ENCODE measurements at places on chromosomes 7 and 10.

DNA sequence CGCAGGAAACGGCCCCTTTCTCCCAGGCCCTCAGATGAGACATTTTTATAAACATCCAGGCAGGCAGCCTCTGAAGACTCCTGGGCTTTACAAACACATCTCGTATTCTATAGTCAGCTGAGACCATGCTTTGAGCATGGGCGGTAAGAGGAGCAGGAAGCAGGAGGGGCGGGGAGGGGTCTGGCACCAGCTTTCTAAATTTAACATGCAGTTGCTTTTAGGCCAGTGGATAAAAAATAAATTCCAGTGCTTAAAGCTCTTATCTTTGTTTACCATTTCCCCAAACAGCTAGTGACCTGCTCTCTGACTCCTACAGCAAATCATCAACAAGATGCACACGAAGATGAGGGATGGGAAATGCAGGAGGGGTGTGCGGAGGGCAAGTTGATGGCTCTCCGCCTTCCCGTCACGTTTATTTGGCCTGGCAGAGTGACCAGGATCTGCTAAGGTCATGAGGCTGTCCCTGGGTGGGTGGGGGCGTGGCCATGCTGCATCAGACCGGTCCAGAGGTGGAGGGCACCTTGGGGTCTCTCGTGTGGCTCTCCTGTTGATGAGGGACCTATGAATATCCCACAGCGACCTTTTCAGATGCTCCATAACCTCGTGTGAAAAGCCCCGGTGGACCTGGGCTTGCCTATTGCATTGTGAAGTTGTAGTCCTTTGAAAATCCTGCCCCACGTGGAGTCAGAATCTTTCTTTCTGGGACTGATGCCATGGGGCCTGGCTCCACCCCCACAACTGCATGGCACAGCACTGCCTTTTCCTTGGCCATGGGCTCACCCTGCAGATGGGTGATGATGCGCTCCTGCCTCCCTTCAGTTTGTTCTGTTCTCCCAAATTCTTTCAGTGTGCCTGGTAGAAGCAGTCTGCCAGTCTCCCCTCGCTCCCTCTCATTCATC is 67.5 kb downstream of the PARP12 start:
- DNase-seq, result no peak

DNA sequence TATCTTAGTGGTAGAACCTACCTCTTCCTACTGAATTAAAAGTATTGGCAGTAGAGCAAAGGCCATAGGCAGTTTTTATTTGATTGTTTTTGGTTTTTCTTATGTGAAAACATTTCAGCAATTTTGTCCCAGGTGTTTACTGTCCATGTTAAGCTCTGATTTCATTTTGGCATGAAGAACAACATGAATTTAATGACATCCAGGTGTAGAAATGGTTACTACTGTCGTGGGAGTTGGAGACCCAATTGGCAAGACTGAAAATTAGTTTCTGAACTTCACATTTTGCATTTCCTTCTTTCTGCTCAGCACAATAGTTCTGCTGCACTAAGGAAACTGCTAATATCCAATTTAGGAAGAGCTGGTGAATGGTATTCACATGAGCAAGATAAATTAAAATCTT is 38.0 kb upstream of the TMEM196 start:
- no peak for DNase-seq

- DNase-seq, result no peak
Observed at GRCh38 chr10:102726274-102726673, 11.8 kb downstream of the SFXN2 start.

DNA sequence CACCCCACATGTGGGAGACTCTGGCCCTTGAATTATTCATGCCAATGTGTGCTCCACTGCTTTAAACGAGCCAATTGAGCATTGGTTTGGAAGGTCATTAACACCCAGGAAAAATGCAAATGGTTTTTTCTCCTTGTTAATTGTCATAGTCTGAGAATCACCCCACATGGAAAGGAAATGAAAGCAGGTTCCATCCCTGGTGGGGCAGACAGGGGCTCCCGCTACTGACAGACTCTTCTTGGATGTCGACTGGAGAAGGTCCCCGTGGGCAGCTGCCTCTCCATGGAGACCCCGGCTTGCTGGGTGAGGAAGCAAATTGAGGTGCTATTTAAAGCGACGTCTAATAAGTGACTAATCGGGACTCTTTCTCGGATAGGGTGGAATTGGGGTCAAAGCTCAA is 32.0 kb upstream of the EN2 start:
- DNase-seq, result no peak

- DNase-seq, result no peak
Observed at GRCh38 chr7:59079-60016, 133.0 kb upstream of the FAM20C start.

- no peak for DNase-seq
Observed at GRCh38 chr10:125086691-125087090, 73.7 kb downstream of the CTBP2 start.

DNA sequence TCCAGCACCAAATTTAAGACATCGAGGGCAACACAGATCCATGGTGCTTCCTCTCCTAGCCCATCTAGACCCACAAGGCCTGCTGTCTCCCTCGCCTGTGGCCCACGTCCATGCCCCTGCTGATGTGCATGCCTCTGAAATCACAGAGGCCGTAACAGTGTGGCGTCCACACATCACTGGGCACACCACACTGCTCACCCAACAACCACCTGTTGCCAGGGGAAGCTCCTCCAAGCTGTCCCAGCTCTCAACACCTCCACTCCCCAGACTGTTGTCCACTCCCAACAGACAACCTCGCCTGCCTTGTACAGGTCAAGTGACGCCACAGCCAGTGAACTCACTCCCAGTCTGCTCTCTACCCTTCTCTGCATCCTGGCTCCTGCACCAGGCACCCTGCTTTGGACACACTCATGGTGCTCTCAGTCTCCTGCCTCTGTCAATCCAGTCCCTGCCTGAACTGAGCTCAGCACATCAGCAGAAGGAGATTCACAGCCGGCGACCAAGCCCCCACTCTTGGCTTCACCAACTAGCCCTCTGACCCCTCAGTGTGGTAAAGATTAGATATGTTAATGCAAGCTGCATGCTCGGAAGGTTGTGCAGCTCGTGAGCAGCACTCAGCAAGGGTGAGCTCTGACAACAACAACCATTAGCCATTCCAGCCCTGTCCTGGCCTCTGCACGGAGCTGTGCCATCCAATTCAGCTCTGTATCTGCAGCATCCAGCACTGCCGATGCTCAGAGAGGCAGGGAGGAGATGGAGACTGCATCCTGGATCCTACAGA is 197.0 kb downstream of the TNS3 start:
- DNase-seq, result no peak

DNA sequence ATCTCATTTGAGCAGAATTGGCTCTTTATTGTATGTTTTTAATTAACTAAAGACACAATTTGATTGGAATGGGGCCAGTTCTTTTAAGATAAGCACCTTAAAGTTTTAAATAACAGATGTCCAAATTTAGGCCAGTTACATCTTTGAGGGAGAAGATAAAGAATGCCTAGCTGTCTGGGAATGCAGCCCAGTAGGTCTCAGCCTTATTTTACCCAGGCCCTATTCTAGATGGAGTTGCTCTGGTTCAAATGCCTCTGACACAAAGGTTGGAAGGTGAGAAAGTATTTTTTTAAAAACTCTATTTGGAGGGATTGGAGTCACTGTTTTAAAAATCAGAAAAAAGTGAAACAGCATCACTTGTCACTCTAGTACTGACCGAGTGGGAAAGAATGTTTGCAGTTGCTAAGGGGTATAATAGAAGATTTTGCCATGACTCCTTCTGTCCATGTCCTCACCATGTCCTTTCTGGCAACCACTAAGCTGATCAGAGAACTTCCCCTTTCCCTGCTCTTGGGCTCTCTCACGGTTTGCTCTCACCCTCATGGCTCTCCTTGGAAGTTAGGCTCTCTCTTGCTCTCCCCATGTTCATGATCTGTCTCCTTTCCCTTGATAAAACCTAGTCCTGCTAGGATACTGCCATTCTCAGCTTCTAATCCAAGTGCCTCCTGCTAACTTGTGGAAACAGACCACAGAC is 238.2 kb upstream of the AGK start:
- DNase-seq, result peak; percentile 6

- DNase-seq, result no peak
Observed at GRCh38 chr10:123269675-123270074, 115.5 kb downstream of the BUB3 start.

DNA sequence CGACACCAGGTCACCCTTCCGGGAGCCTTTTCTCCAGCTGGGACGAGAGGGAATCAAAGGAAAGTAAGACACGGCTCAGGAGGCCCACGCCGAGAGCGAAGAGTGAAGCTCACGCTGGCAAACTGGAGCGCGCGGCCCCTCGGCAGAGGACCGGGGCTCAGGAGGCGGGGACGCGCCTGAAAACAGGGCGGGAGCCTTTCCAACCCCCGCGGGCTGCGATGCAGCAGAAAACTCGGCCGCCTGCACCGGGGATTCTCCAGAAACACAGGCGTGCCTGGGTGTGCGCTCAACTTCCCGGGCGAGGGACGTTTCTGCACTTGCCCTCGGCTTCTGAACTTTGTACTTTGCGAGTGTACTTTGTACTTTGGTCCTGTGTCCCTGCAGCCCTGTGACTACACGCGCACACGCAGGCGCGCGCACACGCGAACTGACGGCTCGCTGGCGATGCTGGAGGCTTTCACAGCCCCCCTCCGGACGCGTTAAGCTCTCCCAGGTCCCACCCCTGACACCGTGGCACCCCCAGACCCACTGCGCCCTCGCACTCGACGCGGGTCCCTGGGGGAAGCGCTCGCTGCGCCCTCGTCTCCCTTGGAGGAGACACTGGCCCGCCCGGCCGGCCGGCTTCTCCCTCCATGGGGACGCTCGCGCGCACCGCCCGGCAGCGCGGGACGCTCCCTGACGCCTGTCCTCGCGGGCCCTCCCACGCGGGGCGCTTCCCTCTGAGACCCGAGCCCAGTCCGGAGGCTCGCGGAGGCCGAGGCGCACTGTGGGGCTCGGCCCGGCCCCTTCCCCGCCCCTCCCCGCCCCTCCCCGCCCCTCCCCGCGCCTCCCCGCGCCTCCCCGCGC is 588 bp upstream of the PAOX start:
- peak; percentile 20 for DNase-seq

- DNase-seq, result no peak
Observed at GRCh38 chr10:7457478-7458316, 46.9 kb upstream of the SFMBT2 start.

DNA sequence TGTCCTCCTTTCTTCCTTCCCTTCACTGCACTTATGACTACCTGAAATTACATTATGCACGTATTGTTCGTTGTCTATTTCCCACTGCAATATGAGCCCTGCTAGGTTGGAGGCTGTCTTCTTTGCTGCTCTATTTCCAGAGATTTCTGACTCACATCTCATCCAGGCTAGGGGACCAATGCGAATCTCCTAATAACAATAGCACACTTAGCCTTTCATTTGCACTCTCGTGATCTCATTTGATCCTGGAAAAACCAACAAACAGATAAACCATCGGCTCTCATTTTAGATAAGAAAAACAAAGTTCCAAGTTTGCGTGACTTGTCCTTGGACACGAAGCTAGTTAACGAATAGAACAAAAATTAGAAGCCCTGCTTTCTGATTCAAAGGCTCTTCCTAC is 1.4 kb downstream of the ZNF438 start:
- DNase-seq, result no peak

DNA sequence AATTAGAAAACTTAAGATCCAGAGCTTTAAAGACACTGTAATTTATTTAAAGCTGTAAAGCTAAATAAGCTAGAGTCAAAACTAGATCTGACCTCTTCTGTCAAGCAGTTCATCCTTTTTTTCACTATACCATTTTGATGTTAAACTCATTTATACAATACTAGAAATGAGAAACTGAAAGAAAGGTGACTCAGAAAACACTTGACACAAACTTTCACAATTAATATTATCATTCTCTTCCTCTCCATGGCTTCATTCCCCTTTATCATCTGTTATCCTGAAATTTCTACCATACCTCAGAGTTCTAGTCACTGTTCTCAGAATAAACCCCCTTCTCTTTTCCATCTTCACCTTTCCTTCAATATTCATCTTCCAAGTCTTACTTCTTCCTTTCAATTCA is 1.3 kb downstream of the FIGNL1 start:
- no peak for DNase-seq

GRCh38 chr10:96395931-96396877 is 37.4 kb upstream of the OPALIN start:
- peak; percentile 87 for DNase-seq

DNA sequence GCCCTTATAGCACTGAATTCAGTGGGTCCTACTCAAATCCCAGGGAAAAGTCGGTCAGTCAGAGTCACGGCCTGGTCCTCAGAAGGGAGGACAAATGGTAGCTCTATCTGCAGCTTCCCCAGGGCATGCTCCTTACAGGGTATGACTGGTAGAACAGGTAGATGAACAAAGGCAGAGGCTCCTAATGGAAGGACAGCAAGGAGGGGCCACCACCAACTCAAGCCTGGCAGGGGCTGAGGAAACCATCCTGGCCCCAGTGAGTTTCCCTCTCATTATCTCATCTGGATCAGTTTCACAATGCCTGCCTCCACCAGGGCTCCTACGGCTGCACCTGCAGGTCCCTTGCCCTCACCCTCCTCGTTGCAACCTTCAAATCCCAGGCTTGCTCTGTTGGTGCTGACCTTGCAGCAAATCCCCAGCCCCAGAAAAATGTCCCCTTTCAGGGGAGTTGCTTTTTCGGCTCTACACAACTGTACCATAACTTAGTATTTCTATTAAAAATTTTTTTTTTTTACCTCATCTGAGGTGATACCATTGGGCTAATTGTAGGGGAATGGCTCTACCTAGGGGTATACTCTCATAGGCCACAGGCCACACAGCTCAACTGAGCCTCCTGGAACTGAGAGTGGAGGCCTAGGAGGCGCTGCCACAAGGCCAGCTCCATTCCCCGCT is 2.4 kb upstream of the MYO1G start:
- DNase-seq, result peak; percentile 55

DNA sequence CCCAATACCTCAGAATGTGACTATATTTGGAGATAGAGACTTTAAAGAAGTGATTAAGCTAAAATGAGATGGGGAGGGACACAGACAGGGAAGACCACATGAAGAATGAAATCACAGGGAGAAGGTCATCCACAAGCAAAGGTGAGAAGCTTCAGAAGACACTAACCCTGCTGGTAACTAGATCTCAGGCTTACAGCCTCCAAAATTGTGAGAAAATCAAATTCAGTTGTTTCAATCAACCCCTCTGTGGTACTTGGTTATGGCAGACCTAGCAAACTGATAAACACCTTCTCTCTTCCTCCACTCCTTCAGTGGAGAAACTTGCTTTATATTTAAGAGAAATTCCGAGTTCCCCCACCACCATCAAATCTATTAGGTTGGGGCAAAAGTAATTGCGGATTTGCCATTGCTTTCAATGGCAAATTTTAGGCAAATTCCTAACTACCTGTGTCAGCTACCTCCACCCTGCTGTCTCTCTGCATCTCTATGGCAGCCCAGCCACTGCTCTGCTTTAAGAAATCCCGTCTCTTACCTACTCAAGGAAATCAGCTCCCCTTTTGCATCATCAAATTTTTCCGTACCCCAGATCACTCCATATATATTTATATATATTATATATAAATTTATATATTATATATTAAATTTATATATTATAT is 38.2 kb downstream of the SEMA3E start:
- no peak for DNase-seq

GRCh38 chr7:711922-712380 is 14.5 kb upstream of the DNAAF5 start:
- no peak for DNase-seq

- DNase-seq, result no peak
Observed at GRCh38 chr10:12843296-12843945, 158.1 kb downstream of the CCDC3 start.

GRCh38 chr7:124652237-124652636 is 113.4 kb downstream of the GPR37 start:
- no peak for DNase-seq

Data from KBM-7 (cell line).